ENCODE measurements at places on chromosomes 13 and 19. TPM values are rescaled to one million over a fixed set of nuclear protein-coding genes. Genes with fewer than 3 reads are reported as not detected.

Gene ZNF429
- 3.2 TPM for total RNA-seq

Gene LAIR1
- total RNA-seq: not detected

Gene PINLYP
- 5.5 TPM for total RNA-seq

Gene IFNL1
- total RNA-seq: not detected

Gene PSG6
- total RNA-seq: not detected

Gene PODNL1
- total RNA-seq: under 0.01 TPM

Gene GJA3
- 4.5 TPM for total RNA-seq

Gene LILRA1
- not detected for total RNA-seq

Data from melanocyte of skin (primary cell).